ENCODE measurements at places on chromosomes 1 and 21.

DNA sequence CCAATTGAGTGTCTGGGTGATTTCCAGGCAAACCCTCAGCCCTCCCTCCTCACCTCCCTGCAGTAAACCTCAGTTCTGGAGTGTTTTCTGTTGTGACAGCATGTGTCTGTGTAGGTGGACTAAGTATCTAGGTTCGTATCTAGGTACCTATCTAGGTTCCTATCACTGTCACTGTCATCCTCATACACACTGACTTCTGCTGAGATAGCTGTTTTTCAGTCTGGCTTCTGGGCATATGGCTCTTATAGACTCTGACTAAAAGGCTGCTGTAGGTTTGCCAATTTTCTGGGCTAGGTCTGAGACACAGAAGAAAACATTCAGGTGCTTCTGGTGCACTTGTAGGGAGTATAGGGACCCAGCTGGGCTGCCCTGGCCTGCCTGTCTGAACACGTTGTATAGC, 8.1 kb upstream of the TRIM67 start:
- no peak for ATAC-seq

- ATAC-seq = peak; percentile 10
Measured at GRCh38 chr1:26994020-26994786, 711 bp downstream of the TRNP1 start.

DNA sequence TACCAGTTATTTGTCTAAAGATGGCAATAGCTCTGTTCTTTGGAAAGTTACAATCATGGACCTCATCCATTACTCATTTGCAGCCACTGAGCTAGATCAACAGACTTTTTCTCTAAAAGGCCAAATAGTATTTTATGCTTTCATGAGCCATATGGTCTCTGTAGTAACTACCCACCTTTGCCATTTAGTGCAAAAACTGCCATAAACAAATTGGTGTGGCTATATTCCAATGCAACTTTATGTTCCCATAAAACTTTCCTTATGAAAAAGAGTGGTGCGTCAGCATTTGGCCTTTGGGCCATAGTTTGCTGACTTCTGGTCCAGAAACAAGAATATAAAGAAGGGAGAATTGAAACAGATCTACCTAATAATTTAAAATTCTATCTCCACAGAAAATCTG, 20.1 kb upstream of the KCTD3 start:
- ATAC-seq = no peak

- ATAC-seq = no peak
Measured at GRCh38 chr1:216095400-216095799, 327.8 kb downstream of the USH2A start.

GRCh38 chr1:150579110-150579944, at the start of gene MCL1:
TSS of gene MCL1 (minus strand) at chr1:150579610. CDS start at chr1:150579530, 80 bp downstream.
- peak; percentile 93 for ATAC-seq

DNA sequence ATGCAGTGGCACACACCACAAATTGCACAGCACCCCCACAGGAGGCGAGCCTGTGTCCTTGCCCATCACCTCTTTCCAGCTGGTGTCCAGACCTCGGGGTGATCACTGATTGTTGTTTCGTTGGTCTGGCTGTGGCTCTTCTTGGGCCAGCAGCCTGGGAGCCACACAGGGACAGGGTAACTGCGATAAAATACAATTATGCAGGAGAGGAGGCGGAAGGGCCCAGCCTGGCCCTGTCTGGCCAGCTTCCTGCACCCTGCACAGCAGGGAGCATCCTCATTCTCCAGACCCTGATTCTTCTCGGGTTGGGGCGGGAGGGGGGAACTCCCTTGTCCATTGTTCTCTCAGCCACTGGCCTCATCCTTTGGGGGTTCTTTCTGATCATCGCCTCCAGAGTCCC, 83.6 kb downstream of the ADARB1 start:
- ATAC-seq = no peak

DNA sequence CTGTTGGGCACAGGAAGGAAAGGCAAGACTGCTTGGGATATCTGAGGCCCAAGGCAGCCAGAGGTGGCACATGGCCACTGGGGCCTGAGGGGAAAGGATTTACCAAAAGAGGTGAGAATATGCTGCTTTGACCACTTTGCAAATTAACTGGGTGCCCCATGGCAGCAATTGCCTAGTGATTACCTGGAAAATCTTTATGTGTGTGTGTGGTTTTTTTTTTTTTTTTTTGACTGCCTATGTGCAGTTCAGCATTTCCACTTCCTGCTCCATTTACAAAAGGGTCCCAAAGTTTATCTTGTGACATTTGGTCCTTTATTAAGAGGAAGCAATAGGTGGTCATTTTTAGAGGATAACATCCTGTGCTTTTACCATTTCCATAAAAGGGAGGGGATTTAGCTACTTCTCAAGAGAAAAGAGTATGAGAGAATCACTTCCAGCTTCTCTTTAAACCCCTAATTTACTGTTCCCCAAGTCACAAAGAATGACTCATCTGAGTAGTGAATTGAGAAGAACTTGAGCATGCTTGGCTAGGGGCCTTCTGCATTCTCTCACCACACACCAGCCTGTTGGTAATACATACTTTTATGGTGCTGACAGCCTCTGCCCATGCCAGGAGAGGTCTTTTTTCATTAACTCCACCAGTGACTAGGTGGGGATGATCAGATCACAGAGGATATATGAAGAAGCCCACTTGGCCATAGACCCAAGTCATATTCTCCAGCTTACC, 52.1 kb downstream of the SYDE2 start:
- no peak for ATAC-seq

GRCh38 chr1:970973-971730, 4.9 kb downstream of the PLEKHN1 start:
- no peak for ATAC-seq

- no peak for ATAC-seq
Measured at GRCh38 chr1:147719711-147720225, 40.6 kb downstream of the GJA5 start.

GRCh38 chr1:42784946-42785693, at the start of gene TMEM269:
TSS of gene TMEM269 (plus strand) at chr1:42784991. CDS start at chr1:42789894, 4,903 bp downstream.
- ATAC-seq = peak; percentile 59

DNA sequence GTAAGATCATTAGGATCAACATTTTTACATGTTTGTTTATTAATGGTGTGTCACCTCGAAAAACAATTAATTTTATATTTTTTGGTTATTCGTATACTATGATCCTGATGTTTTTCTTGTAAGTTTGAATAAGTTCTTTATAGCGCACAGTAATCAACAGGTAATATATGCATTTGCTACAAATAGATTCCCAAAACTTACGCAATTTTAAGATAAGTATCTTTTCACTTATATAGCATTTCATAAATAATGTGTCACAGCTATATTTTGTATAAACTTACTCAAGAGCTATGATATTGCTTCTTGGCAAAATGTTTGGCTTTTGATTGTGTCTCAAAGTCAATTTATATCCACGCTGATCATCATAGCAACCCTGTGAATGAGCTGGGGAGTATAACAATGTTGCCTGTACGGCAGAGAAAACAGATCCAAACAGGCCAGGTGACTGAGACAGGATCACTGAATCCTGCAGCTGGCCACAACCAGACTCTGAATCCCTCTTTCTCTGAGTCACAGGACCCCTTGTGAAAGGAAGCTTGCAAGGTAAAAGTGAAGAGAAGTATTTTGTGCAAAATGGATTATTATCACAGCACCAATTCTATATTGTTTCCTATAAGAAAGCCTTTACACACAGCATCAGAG, 48.6 kb downstream of the GNG12 start:
- ATAC-seq = no peak

DNA sequence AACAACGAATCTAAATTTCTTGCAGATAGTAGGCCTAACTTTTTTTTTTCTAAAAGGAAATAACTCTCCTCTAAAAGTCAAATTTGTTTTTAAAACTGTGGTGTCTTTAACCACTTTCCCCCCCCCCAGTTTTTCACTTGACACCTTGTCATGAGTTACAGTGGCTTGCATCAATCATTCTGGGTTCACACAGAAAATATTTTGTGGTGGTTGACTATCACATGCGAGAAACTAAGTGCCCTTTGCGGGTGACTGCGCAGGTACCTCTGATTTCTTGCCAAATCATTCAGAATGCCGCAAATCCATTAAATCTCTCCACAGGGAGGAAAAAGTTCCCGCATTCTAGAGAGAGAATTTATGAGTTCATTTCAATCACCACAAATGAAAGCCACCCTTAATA, 23.8 kb upstream of the SAMSN1 start:
- no peak for ATAC-seq

- no peak for ATAC-seq
Measured at GRCh38 chr1:222461941-222462340, 86.0 kb downstream of the HHIPL2 start.

GRCh38 chr1:40096646-40096976, 441 bp downstream of the PPT1 start:
- ATAC-seq = peak; percentile 11

DNA sequence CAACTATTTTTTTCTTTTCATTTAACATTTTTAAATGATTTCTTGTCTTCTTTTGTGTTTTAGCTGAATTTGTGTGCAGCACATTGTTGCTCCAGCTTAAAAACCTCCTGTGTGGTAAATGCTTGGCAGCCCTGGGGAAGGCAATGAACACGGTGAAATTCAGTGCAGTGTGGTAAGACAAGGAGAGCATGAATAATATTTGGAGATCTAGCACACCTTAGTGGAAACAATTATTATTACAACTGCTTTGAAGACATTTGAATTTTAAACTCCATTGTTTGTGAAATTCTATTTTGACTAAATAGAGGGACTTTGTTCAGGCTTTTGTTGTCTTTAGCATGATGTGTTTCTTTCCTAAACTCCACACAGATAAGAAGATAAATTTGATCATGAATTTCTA, 242.6 kb upstream of the CXADR start:
- ATAC-seq = peak; percentile 66

DNA sequence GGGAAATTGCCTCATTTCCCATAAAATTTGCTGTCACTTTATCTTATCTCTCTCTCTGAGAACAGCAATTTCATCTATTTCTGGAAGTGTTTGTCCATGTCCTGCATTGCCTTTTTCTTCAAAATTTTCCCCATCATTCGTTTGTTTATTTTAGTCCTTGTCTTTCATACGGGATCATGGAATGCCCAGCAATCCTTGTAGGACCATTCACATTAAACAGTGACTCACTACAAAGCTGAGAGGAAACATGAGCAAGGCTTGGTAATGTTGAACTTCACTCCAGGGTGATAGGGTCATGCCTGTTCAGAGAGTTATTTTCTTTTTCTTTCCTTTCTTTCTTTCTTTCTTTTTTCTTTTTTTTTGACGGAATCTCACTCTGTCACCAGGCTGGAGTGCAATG, 32.2 kb upstream of the HNRNPU start:
- no peak for ATAC-seq

DNA sequence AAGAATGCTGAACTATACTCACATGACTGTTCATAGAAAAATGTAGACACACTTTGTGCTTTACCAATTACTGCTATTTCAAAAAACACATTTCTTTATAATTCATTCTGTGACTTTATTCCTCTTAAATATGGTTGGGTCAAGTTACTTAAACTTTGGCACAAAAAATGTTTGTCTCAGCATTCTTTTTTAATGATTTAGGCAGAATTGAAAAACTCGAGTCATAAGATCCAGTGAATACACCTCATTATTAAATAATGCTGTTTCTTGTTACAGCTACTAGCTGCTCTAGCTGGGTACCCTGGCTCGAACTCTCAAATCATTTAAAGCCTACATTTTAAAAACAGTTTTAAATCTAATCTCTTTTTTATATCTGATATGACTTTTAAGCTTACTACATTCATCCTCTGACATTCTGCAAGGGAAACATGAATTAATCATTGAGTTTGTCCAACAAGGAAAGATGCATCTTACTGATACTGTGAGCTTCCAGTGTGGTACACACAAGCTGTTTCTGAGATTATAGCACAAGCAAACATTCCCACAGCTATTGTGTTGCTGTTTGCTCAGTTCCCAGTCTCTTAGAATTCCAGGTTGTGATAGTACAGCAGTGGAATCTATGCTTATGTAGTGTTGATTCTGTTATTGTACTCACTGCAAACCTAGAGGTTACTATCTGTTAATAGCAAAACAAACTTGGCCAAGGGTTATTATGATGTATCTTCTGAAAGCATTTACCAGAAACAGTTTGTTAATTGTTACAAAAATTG, 746.5 kb downstream of the USP25 start:
- no peak for ATAC-seq

DNA sequence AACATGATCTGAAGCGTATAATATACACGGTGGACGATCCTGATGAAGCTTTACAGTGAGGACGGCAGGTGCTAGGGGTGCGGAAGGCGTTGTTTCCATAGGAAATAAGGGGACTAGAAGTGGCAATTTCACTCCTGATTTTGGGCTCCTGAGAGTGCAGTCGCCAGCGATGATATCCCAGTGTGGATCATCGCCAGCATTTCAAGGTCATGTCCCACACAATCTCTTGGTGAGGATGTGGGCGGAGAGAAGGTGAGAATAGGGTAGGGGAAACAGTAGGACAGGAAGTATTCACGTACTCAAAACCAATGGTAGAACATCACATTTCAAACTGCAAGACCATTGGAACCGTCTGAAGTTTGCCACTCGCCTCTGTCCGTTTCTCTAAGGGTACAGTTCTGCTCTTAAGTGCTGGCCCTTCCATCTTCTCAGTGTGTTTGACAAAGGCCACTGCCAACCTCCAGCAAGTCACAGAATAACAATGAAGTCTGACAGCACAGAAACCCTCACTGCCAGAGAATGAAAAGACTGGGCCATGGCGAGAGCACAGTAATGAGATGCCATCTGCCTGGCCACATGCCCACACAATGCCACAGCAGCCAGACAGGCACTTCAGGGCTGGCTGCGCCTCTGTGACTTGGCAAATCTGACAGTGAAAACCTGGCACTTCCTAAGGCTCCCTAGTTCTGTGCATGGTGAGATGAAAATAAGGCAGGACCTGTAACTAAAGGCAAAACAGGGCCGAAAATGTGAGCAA, 27.9 kb downstream of the PCSK9 start:
- no peak for ATAC-seq

- no peak for ATAC-seq
Measured at GRCh38 chr1:29575826-29576225, 339.5 kb downstream of the PTPRU start.

DNA sequence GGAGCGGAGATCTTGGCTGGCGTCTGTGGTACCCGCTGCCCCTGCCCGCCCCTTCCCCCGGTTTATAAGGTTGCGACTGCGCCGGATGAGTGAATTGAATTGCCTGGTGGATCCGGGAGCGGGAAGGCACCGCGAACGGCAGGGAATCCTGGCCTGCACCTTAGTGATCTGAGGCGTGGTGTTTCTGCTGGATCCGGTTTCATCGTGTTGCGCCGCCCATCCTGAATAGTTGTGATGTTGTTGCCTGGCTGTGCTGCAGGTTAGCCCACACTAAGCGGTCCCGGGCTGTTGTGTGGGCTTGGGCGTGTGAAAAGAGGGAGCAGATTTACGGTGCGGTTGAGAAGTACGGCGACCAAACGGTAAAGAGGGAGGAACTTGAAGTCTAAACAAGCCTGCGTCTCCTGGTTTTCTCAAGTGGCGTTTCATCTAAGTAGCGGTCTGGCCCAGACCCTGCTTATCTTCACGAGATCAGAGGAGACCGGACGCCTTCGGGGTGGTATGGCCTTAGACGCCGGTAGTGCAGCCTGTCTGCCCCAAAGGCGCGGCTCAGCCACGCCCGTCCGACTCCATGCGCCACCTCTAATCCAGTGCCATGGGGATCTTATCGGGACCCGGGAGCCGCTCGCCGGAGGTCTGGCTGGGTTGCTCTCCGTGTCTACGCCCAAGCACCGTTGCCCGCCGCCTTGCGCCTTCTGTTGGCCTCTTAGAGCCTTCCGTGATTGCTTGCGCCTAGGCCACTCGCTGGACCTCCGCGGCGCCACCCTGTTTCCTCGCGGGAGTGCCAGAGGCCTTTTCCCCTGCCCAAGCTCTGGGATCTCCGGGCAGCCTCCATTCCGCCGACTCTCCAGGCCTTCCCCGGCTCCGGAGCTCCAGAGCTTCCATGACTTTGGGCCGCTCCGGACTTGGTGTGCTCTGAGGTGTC, 87.5 kb upstream of the RHOU start:
- peak; percentile 28 for ATAC-seq

- ATAC-seq = no peak
Measured at GRCh38 chr1:225413708-225414375, 14.0 kb downstream of the LBR start.

Data from gastroesophageal sphincter (tissue), 4 donors.